Progenitor cell of endocrine pancreas (in vitro differentiated cells): ENCODE measurements at places on chromosomes 4 and X. TPM values are rescaled to one million over a fixed set of nuclear protein-coding genes. Genes with fewer than 3 reads are reported as not detected.

ZNF630 gene
- 2.7 and 3.0 TPM in 2 replicates for total RNA-seq

GRCh38 chrX:24515447-24515846, 50.4 kb downstream of the PDK3 start:
- no peak overlapping the region for H3K4me3 ChIP-seq
- no peaks in the 10 kb centered on the region for H3K27me3 ChIP-seq
- peaks cover 5% of the 10 kb centered on the region for H3K4me1 ChIP-seq
- H3K36me3 ChIP-seq: peaks cover 11% of the 10 kb centered on the region
- DNase-seq: no peak
- peak overlapping the region; percentile 19 for H3K27ac ChIP-seq

DNA sequence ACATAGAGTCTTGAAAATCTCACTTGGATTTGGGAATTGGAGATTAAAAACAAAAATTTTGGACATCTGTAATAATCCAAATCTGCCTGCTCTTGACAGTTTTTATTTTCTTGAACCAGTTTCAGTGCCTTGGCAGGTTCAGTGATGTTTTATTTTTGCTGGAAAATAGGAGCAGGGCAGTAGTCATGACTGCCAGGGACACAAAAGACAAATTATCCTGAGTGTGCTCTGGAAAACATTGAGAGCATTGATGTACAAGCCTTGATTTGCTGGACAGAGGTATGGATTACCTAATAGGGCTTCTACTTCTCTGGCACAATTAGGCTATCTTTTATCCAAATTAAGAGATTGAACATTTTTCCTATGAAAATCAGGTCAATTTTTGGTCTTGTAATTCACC, 123.4 kb upstream of the SFRP2 start:
- H3K4me1 ChIP-seq: no peaks in the 10 kb centered on the region
- no peak overlapping the region for H3K27ac ChIP-seq
- no peaks in the 10 kb centered on the region for H3K27me3 ChIP-seq
- DNase-seq: no peak

CFI gene
- total RNA-seq: 0.24 TPM in 1 of 2 replicates, not detected in the other

DNA sequence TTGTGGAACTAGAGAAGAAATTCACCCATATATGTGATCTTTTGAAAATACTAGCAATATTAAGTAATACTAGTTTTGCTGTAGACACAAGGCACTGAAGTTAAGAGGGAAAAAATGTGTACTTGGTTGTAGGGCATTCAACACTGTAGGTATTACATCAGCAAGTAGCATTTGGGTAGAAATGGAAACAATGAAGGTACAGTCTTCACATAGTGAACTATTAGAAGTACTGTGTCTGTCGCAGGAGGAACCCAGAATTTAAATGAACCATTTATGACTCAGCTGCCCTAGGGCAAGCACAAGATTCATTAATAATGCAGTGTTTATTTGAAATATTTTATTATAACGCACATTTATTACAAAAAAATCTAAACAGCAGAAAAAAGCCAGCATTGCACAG, 572.7 kb upstream of the TENM3 start:
- no peak overlapping the region for H3K27ac ChIP-seq
- no peak for DNase-seq
- H3K27me3 ChIP-seq: no peaks in the 10 kb centered on the region
- no peak overlapping the region for H3K4me3 ChIP-seq
- no peaks in the 10 kb centered on the region for H3K36me3 ChIP-seq

DNA sequence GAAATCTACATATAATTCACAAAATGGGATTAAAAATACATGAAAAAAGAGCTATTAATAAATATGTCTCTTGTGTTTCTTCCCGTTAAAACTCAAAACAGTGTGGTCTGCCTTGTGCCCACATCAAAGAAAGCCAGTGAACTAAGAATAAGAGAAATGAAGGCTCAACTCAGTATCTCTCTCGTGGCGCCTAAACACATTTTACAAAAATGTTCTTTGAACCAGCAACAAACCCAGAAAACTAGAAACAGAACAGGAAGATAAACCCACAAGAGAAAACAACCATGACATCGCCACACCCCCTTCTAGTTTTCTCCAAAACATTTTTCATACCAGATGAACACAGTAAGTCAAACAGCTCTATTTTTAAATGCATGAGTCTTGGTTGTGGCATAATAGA, 130.1 kb downstream of the DCHS2 start:
- no peaks in the 10 kb centered on the region for H3K4me1 ChIP-seq
- no peaks in the 10 kb centered on the region for H3K36me3 ChIP-seq

GRCh38 chr4:55345980-55346850, at the start of gene SRD5A3:
Gene SRD5A3, plus strand, starts transcription at chr4:55346242. Its CDS starts 95 bp downstream, at chr4:55346337.
- no peaks in the 10 kb centered on the region for H3K36me3 ChIP-seq
- DNase-seq: peak; percentile 92
- H3K27ac ChIP-seq: peak within 1 kb of the TSS; percentile 97
- peaks cover 7% of the 10 kb centered on the region for H3K4me1 ChIP-seq

ZCCHC18 gene
- 5.1 and 5.9 TPM in 2 replicates for total RNA-seq

DNA sequence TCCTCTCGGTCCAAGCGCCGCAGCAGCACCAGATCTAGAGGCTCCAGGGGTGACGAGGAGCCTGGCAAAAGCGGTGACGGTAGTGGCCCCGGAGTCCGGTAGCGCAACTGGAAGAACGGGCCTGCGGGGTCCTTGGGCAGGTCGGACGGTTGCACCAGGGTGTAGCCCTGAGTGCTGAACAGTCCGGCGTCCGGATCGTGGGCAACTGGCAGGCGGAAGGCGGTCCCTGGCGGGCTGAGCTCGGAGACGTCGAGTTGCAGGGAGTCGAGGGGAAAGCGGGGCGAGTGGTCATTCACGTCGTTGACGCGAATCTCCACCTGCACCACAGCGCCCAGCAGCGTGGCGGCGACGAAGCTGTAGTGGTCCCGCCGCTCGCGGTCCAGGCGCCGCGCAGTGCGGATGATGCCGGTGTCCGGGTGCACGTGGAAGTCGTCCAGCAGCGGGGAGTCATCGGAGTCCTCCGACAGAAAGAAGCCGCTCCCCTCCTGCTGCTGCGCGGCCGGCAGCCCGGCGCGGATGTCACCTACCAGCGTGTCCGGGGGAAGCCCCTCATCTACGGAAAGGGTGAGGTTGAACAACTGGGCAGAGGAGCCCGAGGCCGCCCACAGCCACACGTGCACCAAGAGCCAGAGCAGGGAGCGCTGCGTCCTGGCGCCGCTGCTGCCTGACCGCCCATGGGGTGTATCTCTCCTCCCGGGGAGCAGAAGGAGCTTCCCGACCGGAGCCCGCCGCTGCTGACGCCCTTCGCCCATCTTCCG, 837 bp downstream of the DCHS2 start:
- H3K27me3 ChIP-seq: peaks cover 37% of the 10 kb centered on the region
- H3K27ac ChIP-seq: no peak overlapping the region
- no peaks in the 10 kb centered on the region for H3K36me3 ChIP-seq
- peak; percentile 11 for DNase-seq
- H3K4me3 ChIP-seq: peak overlapping the region; percentile 73
- peaks cover 9% of the 10 kb centered on the region for H3K4me1 ChIP-seq

- no peak overlapping the region for H3K4me3 ChIP-seq
- no peaks in the 10 kb centered on the region for H3K27me3 ChIP-seq
- peak overlapping the region; percentile 18 for H3K27ac ChIP-seq
These were observed 5.8 kb downstream of the AFAP1 start for GRCh38 chr4:7933651-7934510.

ABCG2 gene
- 2.3 and 2.6 TPM in 2 replicates for total RNA-seq

DNA sequence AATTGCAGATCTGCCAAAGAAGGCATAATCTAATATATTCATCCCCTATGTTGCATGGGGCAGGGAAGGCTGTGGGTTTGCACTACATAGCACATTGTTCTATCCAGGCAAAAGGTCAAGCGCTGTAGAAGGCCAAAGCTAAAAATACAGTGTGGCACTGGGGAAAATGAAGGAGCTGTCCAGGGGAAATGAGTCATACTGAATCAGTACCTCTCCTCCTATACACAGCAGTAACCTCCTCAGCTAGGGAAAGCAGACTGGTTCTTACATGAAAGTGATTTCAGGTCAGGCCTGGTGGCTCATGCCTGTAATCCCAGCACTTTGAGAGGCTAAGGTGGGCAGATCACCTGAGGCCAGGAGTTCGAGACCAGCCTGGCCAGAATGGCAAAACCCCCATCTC, 31.0 kb upstream of the SLC25A4 start:
- no peak overlapping the region for H3K4me3 ChIP-seq
- H3K27me3 ChIP-seq: no peaks in the 10 kb centered on the region
- H3K27ac ChIP-seq: no peak overlapping the region
- no peaks in the 10 kb centered on the region for H3K36me3 ChIP-seq
- peaks cover 22% of the 10 kb centered on the region for H3K4me1 ChIP-seq

DNA sequence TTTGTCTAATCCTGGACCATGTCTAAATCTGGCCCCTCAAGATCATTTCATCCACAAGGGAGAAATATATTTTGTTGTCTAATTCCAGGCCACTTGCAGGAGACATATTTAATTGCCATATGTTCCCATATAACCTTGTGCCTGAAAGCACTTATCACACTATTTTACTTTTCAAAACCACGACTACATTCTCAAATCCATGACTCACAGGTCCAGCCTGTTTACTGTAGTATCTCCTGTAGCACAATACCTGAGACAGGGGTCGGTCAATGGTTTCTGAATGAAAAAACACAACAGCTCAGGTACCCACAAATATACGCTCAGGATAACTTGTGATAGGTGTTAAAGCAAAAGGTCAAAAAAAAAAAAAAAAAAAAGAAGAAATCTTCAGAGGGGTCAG, 60.9 kb downstream of the SEC24D start:
- no peaks in the 10 kb centered on the region for H3K27me3 ChIP-seq
- H3K36me3 ChIP-seq: peaks cover under 1% of the 10 kb centered on the region
- no peak for DNase-seq
- H3K4me1 ChIP-seq: peaks cover 7% of the 10 kb centered on the region
- no peak overlapping the region for H3K4me3 ChIP-seq

DNA sequence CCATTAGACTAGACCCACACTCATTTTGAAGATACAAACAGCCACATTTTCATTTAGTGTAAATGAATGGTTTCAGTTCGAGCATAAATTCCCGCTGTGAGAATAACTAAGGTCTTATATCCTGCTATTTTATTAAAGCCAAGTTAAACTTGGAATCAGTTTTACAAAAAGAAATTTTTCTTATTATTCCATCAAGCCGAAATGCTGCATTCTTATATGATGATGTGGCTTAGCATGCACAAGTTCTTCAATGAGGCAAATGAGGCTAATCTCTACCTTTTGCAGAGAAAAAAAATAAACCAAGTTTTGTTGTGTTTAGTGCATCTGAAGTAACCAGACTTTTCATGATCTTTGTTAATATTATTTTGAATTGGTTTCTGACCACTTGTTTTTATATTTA, 953.9 kb upstream of the PCDH10 start:
- no peak overlapping the region for H3K4me3 ChIP-seq
- no peaks in the 10 kb centered on the region for H3K27me3 ChIP-seq
- H3K4me1 ChIP-seq: no peaks in the 10 kb centered on the region
- H3K36me3 ChIP-seq: no peaks in the 10 kb centered on the region
- DNase-seq: no peak
- no peak overlapping the region for H3K27ac ChIP-seq

DNA sequence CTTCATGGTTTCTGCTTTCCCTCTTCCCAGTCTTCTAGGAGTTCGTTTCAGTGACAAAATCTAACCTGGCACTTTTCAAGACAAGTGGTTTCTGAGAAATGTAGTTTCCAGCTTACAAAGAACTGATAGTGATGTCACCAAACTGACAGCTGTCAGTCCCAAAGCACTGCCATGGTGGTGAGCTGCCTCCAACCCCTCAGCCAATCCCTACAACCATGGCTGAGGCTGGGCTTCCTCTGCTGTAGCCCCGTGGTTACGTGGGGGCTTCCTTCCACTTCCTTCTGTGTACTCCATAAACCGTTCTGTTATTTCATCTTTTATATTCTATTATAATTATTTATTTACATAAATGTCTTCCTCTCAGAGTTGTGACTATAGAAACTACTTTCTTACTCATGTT, 198.6 kb upstream of the AGA start:
- H3K4me1 ChIP-seq: no peaks in the 10 kb centered on the region
- H3K27ac ChIP-seq: no peak overlapping the region
- no peaks in the 10 kb centered on the region for H3K36me3 ChIP-seq

GRCh38 chr4:144872508-144873225, 225.3 kb downstream of the ANAPC10 start:
- no peaks in the 10 kb centered on the region for H3K27me3 ChIP-seq
- no peaks in the 10 kb centered on the region for H3K36me3 ChIP-seq
- DNase-seq: no peak
- no peak overlapping the region for H3K4me3 ChIP-seq
- peaks cover 3% of the 10 kb centered on the region for H3K4me1 ChIP-seq

DNA sequence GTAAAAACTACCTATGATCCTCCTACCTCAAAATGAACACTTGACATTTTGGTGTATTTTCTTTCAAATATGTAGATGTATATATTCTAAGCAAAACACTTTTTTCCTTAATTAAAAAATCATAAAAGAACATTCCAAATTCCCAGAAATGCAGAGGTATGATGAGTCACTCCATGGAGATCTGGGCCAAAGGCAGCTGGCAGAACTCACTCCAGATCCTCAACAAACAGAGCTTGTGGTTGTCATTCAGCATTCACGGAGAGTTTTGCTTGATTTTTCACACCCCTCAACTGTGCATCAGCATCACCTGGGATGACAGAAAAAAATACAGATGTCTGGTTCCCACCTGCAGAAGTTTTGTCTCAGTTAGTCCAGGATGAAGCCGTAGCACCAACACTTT, 144.6 kb downstream of the KIT start:
- no peak overlapping the region for H3K27ac ChIP-seq
- H3K4me1 ChIP-seq: peaks cover 2% of the 10 kb centered on the region
- H3K27me3 ChIP-seq: no peaks in the 10 kb centered on the region
- no peak for DNase-seq

GRCh38 chrX:9158611-9159010, 124.7 kb upstream of the FAM9B start:
- no peak overlapping the region for H3K27ac ChIP-seq
- H3K27me3 ChIP-seq: no peaks in the 10 kb centered on the region
- peaks cover 3% of the 10 kb centered on the region for H3K4me1 ChIP-seq
- no peaks in the 10 kb centered on the region for H3K36me3 ChIP-seq
- no peak overlapping the region for H3K4me3 ChIP-seq

GRCh38 chr4:106316773-106317409, 541 bp downstream of the AIMP1 start:
- peaks cover 14% of the 10 kb centered on the region for H3K36me3 ChIP-seq
- DNase-seq: no peak
- no peak overlapping the region for H3K4me3 ChIP-seq

RAB33A gene
- 0.60 and 0.87 TPM in 2 replicates for total RNA-seq
